ENCODE measurements at places on chromosomes 3 and 15.

- no peak for DNase-seq
These were observed 243.1 kb upstream of the GOLGA6L4 start for GRCh38 chr15:83992324-83993031.

- no peak for DNase-seq
These were observed 14.9 kb upstream of the PCSK6 start for GRCh38 chr15:101504373-101504772.

GRCh38 chr3:55471522-55472280 is 15.4 kb downstream of the WNT5A start:
- DNase-seq, result no peak

- no peak for DNase-seq
These were observed 166.2 kb upstream of the NDN start for GRCh38 chr15:23853286-23853685.

GRCh38 chr3:112333381-112334317 is 693 bp downstream of the CD200 start:
- no peak for DNase-seq

DNA sequence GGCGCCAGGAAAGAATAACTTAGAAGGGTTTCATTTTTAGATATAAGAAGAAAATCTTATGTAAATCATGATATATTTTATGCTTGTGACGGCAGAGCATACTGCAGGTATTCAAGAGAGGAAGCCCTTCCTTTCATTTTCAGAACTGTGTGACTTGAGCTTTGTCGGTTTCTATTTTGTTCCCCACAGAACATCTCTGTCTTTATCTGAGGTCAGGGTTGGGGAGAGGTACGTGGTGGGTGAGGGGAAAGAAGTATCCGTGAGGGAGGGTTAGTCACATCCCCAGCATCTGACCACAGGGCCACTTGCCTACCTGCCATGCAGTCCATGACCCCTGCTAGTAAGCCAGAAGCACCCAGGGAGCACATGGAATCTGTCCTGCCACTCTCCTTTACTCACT is 126.5 kb downstream of the DGKG start:
- DNase-seq, result no peak

DNA sequence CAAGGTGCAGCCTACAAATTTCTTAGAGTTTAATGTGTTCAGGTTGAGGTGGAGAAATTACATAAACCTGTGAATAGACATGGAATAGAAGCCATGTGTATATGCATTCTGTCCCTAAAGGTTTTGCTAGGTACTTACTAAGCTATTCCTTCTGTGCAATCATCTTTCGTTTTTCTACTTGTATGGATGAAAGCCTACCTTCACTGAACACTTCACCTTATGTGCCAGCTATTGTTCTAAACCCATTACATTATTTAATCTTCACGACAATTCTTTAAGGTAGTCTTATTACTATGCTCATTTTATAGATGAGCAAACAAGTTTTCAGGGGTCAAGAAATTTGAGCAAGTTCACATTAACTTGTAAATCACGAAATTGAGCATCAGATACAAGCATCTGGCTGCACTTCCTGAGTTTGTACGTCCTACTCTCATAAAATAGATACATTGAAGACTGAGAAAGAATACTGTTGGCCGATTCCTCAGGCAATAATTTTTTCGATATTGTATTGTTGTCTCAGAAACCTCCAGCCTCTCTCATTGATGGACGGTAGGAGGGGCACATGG is 635 bp upstream of the RCN2 start:
- no peak for DNase-seq

DNA sequence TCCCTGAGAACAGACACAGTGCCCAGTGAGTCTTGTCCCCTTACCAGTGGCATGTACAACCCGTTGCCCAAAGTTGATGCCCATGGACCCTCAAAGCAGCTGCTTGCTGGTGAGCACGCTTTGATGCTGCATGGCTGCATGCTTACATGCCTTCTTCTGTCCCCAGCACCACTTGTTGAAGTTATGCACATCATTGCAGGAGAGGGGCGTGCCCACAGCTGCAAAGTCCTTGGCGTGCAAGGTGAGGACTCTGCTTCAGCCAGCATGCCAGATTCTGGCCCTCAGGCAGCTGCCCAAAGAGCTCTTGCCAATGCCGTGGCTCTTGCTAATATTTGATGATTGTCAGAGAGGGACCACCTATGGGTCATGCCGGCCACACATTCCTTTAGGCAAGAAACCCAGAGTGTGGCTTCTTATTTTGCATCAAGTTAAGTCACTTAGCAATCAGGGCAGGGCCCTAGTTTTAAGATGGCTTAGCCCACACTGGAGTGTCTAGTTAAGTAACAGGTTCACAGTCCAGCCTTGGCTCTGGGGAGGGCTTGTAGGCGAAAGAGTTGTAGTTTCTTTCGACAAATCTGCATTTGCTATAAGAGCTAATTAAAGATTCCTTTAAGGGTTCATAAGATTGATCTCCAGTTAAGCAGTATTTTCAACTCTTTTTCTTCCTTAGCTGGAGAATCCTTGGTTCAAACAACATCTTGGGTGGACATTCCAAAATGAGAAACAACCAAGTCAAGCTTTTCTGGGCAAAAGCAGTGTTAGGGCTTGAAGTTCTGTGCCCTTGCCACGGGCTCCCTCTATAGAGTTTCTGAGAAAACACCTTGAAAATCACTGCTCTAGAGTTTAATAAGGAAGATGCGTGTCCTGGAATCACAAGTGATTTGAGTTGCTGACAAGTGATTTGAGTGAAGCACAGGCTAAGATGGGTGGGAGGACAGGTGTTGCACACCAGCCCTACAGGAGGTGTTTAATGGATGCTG is 128.6 kb downstream of the SLCO3A1 start:
- DNase-seq, result no peak

DNA sequence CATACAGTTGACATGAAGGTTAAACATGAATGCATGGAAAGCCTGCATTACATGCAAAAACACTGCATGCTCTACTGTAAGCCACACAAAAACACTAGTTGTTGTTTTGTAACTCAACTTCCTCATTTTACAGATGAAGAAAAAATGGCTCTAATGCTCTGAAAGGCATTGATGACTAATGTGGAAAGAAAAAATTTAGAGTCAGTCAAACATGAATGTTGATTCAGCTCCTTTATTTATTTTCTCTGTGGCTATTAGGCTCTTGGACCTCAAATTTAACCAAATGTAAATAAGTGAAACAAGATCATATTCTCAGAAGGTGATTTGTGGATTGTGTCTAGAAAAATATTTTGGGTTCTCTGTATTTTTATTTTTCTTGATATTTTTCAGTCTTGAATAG is 336.7 kb upstream of the ZNF717 start:
- DNase-seq, result no peak

GRCh38 chr3:172157564-172158258 is 118.3 kb downstream of the FNDC3B start:
- DNase-seq, result no peak

DNA sequence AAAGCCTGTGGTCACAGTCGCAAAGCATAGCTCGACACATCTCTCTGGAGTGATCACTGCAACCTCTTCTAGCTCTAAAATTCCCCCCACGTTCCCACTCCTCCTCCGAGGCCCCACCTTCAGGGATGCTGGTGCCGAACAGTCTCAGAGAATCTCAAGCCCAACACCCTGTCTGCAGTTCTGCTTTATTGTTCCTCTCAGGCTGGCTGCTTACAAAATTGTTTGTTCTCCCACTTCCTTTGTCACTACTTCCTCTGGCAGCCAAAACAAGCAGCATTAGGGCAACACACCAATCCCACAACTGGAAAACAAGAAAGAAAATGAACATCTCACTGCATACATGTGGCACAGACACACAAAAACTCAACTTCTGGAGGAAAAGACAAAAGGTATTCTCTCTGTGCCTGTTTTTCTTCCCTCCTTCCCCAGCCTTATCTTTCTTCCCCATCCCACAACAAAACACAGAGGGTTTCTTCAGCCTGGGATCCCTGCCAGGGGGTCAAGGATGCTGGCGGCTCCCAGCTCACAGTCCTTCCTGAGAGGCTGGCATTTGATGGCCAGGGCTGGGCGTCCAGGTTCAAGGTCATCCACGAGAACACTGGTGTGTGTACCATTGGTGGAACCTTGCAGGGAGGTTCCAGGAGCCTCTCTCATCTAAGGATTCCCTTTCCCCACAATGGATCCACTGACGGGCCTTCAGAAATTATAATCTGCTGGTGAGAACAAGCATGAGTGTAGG is 108.4 kb downstream of the TMCO5A start:
- DNase-seq, result no peak

DNA sequence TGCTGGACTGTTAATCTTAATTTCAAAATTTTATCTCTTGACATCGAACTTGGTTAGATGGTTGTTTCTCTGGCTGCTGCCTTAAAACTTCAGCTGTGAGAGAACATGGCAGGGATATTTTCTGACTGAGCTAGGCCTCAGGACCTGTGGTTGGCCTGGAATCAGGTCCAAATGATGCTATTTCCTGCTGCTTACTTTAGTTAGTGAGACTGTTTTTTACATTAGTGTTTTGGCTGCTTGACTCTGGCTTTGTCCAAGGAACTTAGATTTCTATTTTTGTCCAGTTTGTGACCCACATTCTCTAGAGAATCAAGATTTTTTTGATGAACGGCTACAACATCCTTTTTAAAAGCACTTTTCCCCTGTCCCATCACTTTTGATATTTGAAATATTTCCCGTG is 497.9 kb upstream of the SGO1 start:
- no peak for DNase-seq

DNA sequence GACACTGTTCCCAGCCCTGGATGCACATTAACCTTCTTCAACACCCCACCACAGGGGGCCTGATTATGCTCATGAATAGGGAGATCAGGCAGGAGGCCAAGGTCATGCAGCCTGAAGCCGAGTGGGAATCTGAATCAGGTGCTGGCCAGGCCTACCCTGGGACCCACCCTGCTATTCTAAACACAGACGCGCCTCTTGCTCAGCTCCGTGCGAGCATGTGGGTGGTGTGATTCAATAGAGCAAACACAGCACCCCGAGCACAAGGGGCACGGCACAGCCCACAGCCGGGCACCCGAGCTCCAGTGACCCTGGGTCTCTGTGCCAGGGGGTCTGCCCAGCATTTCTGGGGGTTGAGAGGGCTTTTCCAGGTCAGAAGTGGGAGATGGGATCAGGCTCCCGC is 24.6 kb upstream of the GRIP2 start:
- DNase-seq, result no peak

- no peak for DNase-seq
These were observed 449.4 kb upstream of the PROK2 start for GRCh38 chr3:72234391-72234790.

DNA sequence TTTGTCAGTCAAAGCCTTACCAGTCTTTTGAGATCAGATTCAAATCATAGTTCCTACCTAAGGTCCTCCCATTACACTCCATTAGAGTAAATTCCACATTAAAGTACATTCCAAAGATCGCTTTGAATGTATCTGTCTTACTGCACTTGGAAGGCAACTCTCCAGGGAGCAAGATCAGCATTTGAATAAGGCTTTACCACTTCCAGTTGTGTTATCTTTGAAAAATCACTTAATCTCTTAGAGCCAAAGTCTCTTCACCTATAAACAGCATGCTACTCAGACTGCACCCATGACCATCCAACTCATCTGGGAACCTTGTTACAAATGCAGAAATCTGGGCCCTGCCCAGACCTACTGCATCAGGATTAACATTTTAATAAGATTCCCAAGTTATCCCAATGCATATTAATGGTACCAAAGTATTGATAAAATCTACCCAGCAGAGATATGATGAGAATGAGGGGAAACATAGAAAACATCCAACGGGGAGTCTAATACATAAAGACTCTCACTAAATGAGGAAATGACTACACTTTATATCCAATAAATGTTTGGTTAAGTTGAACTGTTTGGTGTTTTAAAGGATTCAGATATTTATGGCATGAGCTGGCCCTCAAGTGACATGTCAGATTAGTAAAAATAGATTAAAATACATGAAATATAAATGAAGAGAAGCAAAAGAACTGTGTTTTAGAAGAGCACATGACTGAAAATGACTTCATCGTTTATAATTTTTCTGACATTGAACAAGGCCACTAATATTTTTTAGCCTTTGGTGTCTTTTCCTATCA is 75.9 kb downstream of the TNIK start:
- DNase-seq, result no peak

GRCh38 chr15:64695561-64695992 is 79.8 kb downstream of the RBPMS2 start:
- no peak for DNase-seq

DNA sequence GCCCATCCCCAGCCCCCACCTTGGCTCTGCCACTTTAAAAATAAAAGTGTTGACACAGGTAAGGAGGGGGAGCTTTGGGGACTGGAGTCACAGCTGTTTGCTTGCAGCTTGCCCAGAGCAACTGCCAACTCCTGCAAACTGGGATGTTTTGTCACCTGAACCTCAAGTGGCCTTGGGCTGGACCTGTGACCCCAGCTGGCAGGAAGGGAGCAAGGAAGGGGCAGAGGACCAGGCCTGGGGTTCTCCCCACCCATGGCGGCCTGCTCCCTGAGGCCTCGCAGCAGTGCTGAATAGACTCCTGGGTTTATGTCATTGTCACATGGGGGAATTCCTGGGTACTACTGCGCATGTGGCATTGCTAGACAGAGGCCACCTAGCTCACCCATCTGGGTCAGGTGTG is 246.9 kb upstream of the TLE3 start:
- DNase-seq, result no peak

DNA sequence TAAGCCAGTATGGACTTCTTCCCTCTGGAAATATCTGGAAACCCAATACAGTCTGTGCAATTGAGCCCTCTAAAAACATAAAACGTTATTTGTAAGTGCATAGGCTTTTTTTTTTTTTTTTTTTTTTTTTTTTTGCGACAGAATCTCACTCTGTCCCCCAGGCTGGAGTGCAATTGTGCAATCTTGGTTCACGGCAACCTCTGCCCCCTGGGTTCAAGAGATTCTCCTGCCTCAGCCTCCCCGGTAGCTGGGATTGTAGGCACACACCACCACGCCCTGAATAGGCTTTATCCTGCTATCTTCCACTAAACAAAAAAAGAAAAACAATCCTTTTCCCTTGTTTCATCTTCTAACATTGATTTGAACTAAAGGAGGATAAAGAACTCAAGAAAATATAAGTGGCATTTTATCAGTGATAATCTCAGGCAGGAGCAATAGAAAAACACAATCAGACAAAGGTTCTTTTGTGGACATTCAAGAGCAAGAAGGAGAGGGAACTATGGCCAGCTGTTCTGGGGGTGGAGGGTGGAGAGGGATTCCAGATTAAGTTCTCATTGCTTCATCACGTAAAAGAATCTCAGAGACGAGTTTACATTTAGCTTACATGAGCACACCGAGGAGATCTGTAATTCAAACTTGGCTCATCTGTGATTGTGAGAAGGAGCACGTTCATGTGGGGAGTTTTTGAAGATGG is 68.6 kb downstream of the ITGB5 start:
- no peak for DNase-seq

DNA sequence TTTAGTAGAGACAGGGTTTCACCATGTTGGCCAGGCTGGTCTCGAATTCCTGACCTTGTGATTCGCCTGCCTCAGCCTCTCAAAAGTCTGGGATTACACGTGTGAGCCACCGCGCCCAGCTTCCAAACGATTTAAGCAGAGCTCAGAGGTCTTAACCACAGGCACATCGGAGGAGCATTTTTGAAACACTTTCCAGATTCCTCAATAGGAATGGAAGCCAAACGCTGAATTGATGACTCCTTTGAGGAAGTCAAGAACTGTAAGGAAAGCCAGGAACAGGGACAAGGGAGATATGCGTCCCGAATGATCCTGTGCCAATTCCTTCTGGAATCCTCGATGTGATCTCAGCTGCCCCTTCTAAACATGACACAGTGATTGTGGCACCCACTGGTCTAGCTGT is 40.0 kb downstream of the TRH start:
- no peak for DNase-seq

GRCh38 chr15:33458421-33458820 is 147.7 kb downstream of the RYR3 start:
- no peak for DNase-seq

Data from activated CD4-positive, alpha-beta T cell treated with anti-CD3 and anti-CD28 coated beads for 24 hours (primary cell).